ENCODE measurements at places on chromosomes 4 and X.

DNA sequence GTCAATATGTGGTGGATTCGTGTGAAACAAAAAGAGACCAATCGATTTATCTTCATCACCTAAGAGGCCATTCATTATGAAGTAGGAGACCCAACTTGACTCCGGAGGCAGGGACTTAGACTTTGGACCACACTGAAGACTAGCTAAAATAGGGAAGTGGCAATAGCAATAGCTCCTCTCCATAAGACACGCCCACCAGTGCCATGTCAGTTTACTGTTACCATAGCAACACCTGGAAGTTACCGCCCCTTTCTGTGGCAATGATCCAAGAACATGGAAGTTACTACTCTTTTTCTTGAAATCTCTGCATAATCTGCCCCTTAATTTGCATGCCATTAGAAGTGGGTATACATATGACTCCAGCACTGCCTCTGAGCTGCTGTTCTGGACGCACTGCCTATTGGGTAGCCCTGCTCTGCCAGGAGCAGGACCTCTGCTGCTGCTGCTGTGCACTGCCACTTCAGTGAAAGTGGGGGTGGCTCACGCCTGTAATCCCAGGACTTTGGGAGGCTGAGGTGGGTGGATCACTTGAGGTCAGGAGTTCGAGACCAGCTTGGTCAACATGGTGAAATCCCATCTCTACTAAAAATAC lies 163.2 kb downstream of the PRKX start:
- DNase-seq = no peak

- no peak for DNase-seq
Measured at GRCh38 chr4:35358001-35358584, 886.2 kb downstream of the ARAP2 start.

DNA sequence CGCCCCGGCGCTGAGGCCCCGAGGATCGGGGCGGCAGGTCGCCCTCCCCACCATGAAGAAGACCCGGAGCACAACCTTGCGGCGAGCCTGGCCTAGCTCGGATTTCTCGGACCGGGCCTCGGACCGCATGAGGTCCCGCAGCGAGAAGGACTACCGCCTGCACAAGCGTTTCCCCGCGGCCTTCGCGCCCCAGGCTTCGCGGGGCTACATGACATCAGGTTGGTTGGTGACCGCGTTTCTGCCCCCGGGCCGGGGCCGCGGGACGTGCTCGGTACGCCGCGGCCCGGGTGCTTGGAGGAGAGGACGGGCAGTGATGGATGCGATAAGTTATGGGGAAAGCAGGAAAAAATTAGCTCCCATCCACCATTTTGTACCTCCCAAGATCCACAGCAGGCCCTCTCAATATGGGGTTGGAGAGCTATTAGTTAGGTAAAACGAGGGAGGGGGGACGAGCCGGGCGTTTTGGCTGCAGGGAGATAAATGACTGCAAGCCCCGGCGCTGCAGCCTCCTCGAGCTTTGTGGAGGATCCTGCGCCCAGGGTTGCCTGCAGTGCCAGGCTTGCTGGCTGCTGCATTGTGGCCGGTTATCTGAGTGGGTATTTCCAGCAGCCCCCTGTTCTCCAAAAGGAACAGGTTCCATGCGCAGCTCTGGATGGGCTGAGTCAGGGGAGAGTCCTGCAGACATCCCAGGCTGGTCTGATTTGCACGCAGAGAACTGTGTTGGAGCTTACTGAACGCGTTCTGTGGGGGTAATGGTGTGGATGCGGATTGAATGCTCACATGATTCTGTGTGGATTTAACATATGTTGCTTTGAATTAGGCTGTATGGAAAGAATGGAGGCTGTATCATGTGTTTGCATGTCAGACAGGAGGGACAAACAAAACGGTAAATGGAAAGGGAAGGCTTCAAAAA lies 1.9 kb downstream of the STOX2 start:
- no peak for DNase-seq

GRCh38 chr4:113103556-113103955 lies 54.1 kb downstream of the ANK2 start:
- no peak for DNase-seq

DNA sequence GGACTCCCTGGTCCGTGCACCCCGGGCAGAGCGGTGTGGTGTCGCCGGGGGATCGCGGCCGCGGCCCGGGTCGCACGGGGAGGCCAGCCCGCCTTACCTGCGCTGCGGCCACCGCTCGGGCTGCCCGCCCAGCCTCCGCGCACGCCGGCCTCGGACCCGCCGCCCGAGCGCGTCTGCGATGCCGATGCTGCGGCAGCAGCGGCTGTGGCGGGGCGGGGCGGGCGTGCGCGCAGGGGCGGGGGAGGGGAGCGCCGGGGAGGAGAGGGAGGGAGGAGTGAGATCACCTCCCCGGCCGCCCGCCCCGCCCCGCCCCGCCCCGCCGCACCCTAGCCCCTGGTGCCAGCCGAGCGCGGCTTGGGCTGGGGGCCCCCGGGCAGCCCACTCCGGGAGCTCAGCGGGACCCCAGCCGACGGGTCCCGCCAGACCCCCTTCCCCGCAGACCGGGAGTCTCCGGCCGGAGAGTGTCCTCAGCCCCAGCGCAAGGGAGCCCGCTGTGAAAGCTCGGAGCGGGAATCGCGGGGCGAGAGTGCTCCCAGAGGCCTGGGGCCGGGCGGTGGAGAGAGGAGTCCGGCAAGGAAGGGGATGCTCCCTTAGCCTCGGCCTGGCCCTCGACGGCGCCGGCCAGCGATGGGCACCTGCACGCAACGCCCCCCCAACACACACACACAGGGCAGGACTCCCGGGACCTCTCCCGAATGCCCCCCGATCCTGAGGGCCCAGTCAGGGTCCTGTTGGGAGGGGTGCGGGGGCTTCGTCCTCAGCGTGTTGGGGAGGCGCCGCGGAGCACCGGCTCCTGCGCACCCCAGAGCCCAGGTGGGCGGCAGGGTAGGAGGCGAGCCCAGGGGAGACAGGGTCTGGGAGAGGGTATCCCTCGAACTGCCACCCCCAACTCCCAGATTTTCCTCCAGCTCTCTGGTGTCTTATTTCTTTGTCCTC lies at the start of gene L1CAM:
Gene L1CAM (minus strand): TSS at position 206 of the 936 bp plus-strand sequence. CDS start 10,337 bp downstream, outside the sequence.
- DNase-seq = peak; percentile 25

DNA sequence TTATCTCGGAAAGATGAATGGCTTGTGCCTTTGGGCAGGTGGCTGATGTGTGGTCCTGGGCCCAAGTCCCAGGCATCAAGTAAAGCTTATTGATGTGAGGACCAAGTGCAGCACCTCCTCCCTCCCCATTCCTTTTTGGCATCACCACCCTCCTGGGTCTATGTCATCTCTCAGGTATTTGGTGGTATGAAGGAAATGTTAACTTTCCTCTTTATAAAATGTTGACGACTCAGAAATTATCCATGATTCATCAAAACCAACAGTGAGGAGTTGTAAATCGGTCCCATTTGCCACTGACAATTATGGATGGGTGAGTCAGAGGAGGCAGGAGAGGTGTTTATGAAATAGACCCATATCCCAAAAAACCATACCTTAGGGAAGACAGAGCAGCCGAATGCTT lies 229.4 kb upstream of the GATB start:
- DNase-seq = no peak

DNA sequence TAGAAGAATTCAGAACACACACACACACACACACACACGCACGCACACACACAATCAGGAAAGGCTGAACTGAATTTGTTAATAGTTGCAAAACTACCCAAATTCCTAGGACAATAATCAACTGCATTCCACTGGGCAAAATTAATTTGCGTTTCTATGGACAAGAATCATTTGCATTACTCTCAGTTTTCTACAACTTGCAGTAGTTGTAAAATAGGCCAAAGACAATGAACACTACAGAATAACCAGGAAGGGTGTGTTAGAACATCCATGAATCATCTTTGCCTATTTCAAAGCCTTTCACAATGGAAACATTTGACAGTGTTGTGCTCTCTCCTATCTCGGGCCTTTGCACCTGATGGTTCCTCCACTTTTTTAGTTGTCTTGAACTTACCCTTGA lies 77.1 kb upstream of the IGFBP7 start:
- DNase-seq = no peak

- no peak for DNase-seq
Measured at GRCh38 chr4:113071274-113071673, 21.8 kb downstream of the ANK2 start.

DNA sequence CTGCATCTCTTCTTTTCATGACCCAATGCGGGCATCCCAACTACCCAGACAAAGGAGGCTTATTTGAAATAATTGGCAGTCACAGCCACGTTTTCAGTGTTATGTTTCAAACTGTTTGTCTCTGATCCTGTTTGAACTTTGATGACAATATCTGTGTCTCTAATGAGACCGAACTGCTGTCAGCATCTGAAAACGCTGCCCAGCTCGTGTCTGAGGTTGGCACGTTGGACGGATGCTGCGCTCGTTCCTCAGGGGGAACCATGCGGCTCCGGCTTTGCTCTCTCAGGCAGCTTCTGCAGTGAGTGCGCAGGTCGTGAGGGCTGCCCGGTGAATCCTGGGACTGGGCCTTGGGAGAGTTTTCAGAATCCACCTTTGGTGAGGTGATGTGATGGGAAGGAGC lies 58.4 kb upstream of the SORBS2 start:
- no peak for DNase-seq

DNA sequence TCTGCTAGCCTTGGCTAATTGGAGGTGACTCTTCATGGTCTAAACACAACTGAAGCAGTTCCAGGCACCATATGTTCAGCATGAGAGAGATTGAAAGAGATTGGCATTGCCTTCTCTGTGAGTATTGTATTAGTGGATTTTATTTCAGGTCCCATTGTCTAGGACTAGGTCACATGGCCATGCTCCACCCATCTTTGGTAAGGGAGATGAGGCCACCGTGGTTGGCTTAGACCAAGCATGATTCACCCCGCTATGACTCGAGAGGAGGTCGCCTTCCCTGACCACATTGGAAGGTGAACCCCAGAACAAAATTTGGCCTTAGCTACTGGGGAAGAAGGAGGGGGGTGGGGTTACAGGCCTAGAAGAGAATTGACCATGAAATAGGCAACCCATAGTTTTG lies 109.9 kb upstream of the BCOR start:
- DNase-seq = no peak

DNA sequence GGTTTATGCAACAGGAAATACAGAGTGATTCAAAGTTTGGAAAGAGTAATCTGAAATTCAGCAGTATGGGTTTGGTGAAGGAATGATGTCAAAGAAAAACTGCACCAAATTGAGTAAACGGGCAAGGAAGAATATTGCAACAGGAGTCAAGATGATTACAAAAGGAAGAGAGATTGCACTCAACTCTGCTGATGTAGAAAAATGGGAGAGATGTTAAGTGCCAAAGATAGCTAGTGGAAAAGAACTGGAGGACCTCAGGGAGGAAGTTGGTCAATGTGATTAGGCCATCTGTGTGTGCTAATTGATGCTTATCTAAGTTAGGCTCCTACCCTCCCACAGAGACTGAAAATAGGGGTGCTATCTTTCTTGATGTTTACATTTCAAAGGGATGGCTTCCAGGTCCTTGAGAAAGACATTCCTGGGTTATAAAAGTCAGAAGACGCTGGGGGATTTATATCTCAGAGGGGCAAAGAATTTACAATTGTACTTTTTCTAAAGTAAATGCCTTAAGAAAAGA lies 167.4 kb upstream of the FAM47A start:
- DNase-seq = no peak

- DNase-seq = no peak
Measured at GRCh38 chrX:42976746-42977366, 198.9 kb upstream of the PPP1R2C start.

DNA sequence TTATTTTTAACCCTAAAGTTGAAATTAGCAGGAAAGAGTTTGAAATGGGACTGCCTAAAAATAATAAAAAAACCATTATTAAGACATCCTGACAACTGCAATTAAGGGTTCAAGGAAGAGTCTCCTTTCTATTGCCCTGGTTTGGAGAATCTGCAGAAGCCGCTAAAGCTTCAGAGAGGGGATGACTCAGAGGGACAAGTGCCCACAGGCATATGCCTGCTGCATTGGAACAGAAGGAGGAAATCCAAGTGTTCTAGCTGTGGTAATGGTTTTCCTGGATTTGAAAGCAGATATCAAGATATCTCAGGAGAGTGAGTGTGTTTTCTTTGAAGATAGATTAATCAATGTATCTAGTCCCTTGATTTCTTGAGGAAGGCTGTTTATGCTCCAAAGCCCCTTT lies 235.1 kb upstream of the TAPT1 start:
- DNase-seq = no peak

GRCh38 chr4:148227147-148227546 lies 215.1 kb downstream of the NR3C2 start:
- no peak for DNase-seq

GRCh38 chrX:9252182-9252581 lies 212.7 kb upstream of the TBL1X start:
- no peak for DNase-seq

DNA sequence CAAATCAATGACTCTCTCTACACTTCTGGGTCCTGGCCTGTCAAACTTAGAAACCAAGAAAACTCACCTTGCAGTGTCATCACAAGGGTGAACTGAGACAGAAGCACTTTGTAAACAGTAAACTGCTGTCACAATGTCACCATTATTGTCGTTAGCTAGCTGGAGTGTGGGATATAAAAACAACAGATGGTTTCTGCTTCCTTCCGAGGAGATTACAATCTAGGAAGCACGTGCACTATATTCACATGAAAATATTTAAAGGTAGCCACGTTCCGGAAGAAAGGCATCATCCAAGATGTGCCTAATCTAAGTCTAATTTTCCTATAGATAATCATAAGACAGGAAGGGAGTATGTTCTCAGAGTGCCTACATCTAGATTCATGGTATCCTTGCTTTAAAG lies 64.7 kb upstream of the ACSL1 start:
- DNase-seq = no peak

- DNase-seq = no peak
Measured at GRCh38 chrX:9853307-9853706, 67.1 kb downstream of the SHROOM2 start.

DNA sequence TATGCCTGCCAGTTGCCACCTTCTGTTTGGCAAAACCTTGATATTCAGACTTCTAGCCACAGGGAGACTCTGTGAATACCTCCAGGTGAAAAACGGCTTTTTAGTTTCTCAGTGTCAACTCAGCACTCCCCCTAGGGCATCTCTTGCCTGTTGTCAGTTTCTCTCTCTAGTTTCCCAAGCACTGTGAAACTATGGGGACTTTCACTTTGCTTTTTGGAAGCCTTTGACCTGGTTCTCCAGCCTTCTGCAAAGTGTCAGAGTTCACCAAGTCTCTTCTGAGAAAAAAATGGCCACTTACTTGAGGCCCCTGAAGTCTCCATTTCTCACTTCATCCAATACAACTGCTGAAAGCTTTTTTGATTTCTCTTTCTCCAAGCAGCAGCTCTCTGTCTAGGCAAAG lies 521.5 kb downstream of the INPP4B start:
- no peak for DNase-seq

Data from activated CD4-positive, alpha-beta T cell treated with anti-CD3 and anti-CD28 coated beads, Interleukin-2, amount 50 U/mL, for 1 hour (primary cell).